ENCODE measurements at places on chromosomes 5 and 9. TPM values are rescaled to one million over a fixed set of nuclear protein-coding genes. Genes with fewer than 3 reads are reported as not detected.

GRCh38 chr5:170444181-170444580 is 55.0 kb upstream of the KCNMB1 start:
- DNase-seq = no peak

GRCh38 chr5:40391642-40392041 is 288.1 kb upstream of the PTGER4 start:
- DNase-seq = peak; percentile 28

Gene PRELID1
- 161 TPM for total RNA-seq

DNA sequence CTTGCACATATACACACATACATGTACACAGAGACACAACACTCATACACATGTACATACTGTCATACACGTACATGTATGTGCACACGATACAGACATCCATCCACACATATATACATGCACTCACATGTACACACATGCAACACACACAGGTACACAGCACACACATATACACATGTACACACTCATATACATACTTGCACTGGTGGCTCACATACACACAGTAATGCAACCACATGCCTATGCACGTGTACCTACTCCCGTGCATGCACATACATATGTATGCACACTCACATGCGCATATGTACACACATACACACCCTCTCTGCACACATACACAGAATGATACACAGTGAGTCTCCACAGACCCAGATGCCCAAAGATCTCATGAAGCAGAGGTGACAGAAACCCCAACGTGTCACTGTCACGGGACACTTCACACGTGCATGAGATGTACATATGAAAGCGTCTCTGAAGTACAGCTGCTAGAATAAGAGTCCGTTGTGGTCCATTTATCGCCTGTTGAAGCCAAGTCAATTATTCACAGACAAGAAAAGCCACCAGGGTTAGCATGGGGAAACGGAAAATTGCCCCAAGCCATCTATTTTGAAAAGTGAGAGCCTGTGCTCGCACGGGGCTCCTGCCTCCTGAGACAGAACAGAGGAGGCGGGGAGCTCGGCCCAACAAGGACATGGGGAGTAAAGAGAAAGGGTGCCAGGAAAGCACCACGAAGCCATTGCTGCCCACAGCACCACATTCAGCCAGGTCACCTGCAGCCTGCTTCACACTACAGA is 24.9 kb downstream of the LPCAT1 start:
- DNase-seq = no peak

- no peak for DNase-seq
Measured at GRCh38 chr9:114930056-114930812, at the start of gene TNFSF8. Gene TNFSF8 (minus strand): TSS chr9:114930591. CDS start chr9:114930303, 288 bp downstream.

GRCh38 chr9:6576987-6577386 is 68.5 kb downstream of the GLDC start:
- DNase-seq = no peak

GRCh38 chr5:52956915-52957747 is 32.0 kb upstream of the ITGA2 start:
- no peak for DNase-seq
